ENCODE measurements at places on chromosomes 16 and 17. TPM values are rescaled to one million over a fixed set of nuclear protein-coding genes. Genes with fewer than 3 reads are reported as not detected.

Gene ZDHHC7
- 32.5 TPM for total RNA-seq

DNA sequence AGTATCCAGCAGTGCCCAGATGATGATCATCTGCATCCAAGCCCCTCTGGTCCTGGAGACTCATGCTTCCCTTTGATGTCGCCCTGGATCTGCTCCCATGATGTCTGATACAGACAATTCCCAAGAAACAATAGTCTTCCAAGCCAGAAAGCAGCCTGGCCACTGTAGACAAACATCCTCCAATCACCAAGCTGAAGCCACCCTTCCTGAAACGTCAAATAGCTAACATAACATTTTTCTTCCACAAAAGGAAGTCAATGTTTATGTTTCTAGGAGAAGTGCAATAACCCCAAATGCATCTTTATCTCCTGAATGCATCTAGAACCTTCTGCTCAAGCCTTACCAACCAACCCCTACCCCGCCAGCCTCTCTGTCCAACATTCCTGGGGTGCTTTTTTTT is 1.2 kb upstream of the DPEP2 start:
- DNase-seq, result no peak

Gene SOST
- not detected for total RNA-seq

- DNase-seq, result no peak
Measured at GRCh38 chr16:67804853-67805542, 1.4 kb downstream of the RANBP10 start.

DNA sequence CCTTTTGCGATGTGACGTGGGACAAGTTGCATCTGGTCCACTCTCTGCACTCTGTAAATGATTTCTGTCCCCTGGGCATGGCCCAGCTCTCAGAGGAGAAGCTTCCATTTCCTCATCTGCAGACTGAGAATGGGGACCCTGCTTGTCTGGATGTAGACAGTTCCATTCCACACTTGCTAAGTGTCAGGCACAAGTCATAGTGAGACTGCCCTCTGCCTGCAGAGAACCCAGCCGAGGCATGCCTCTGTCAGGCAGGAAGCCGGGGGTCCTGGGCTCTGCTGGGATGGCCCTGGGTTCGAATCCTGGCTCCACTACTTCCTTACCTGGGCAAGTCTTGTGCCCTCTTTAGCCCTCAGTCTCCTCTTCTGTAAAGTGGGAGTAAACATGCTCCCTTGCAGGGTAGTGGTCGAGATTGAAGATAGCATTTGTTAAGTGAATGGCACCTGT is 4.1 kb downstream of the MAP2K3 start:
- no peak for DNase-seq

DNA sequence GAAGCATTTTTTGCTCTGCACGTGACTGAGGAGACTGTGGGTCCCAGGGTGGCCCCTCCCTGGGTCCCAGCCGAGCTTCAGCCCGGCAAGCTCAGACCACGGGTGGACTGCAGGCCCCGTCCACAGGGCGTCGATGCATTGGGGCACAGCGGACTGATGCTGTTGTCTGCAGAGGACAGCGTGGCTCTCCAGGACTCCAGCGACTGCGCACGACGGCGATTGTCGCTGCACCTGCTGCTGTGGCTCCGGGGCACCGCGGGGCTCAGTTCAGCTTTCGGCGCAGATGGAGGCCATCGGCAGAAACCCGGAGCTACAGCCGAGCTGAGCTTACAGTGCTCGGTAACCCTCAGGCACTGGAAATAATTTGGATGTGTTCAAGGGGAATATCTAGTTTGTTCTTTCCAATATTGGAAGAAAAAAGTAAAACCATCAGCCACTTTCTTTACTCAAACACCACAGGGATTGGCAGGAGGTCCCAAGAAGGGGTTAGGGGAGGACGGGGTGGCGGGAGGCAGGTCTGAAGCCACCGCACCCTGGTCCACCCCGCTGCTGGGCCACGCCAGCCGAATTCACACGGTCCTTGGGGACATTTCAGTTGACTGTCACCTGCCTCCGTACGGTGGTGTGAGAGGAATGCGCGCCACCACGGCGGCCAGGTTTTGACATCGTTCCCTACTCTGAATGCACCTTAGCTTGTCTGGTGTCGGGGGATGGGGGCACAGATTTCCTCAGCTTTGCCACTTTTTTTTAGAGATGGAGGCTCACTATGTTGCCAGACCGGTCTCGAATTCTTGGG is 88.7 kb upstream of the RPH3AL start:
- no peak for DNase-seq

GRCh38 chr16:50665128-50665878 is 15.8 kb downstream of the SNX20 start:
- peak; percentile 41 for DNase-seq

Gene GAST
- total RNA-seq, result not detected

DNA sequence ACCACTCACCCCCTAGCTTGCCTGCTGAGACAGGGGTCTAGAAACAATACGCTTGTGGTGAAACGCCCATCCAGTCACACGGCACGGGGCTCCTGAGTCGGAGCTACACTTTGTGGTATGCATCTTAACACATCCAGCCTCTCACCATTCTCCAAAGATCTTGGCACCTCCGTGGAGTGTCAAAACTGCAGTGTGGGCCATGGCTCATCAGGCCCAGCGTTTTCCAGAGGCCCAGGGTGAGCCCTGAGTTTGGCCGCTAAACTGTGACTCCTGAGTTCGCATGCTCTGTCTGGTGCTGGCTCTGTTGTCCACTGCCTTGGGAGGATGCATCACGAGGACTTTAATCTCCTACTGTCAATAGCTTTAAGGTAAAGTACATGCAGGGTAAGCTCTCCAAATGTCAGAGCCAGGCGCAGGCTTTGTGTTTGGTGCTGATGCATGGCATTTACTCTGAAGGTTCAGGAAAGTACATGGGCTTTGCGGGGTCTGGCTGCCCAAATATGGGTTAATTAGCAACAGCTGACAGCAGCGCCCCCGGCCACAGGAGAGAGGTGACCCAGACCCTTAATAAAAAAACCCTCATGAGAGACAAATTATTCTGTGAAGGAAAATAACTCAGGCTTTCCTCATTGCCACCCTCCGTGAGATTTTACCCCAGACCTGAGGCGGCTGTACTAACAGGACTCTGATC is 118.4 kb downstream of the CCDC182 start:
- DNase-seq, result no peak

Data from dermis microvascular lymphatic vessel endothelial cell (primary cell).